ENCODE measurements at places on chromosomes 7 and 10.

DNA sequence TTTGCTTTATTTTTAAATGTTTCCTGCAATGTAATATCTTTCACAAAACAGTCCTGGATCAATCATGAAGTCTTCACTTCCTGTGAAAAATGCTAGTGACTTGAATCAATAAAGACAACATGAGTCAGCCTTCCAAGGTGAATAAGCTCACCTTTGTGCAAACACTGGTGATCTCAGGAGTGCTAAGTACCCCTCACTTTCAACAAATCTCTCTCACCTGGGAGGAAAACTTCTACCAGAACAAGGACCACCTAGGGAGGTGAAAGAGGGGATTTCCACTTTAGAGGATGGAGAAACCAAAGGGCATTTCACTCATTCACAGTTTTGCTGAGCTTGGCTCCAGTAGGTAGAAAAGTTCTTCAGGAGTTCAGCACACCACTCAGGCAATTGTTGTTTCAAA, 64.8 kb downstream of the CALD1 start:
- no peak for DNase-seq

DNA sequence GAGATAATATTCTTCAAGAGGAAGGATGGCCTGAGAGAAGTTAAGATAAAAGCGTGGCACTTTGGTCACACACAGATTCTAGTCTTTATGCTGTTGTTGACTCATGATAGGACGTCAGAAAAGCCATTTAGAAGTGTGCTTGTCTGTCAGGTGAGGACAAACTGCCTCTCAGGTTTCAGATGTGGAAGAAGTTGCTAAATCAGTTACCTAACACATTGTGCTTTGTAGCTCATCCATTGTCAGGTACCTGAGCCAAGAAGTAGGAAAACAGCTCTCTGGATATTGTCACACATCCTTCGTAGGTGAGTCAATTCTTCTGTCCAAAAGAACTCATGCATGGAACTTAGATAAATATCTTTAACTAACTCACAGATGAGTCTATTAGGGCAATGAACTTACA, 49.5 kb upstream of the PHYHIPL start:
- no peak for DNase-seq

DNA sequence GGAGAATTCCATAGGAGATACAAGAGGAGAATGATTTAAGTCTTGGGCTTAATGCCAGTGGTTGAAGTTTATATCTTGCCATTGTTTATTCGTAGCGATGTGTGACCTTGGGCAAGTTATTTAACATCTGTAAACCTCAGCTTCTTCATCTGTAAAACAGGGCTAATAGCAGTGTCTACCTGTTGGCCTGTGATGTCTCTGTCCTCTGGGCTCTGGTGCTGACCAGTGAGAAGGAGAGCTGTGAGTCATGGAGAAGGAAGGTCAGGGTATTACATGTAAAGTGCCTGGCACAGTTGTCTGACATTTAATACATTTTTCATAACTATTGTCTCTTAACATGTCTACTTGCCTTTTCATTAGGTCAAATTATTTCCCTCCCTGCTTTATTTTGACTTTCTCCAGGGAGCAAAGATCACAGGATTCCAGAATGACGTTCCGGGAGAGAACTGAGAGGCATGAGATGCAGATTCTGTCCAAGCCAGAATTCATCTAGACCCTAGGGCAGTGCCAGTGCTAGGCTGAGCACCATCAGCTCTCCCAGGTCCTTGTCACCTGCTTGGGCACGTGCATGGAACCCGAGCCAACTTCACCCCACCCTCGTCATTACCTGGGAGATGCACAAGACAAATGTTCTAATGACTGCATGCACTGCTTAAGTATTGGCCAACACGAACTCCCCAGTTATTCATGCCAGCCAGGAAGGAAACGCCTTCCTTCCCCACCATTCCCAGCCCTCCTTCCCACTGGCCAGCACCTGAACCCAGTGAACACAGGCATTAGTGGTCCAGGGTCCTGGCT, 187.9 kb downstream of the DPY19L1 start:
- DNase-seq, result no peak

DNA sequence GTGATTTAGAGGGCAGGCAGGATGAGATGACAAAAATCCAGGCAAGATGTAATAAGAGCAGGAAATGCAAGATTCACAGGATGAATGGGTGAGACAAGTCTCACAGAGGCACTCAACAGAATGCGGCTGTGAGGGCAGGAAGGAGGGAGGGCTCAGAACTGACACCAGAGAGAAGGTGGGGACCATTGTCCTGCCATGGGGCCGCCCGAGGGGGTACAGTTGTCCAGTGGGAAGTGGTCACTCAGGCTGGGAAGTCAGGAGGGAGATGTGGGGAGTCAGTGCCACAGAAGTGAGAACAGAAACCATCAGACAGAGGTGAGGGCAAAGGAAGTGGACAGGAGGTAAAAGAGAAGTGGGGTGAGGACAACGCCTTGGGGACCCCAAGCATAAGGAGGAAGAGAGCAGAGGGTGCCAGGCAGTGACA, 8.9 kb downstream of the HIP1 start:
- no peak for DNase-seq

GRCh38 chr10:104429846-104430245, 76.2 kb downstream of the CFAP58 start:
- no peak for DNase-seq

DNA sequence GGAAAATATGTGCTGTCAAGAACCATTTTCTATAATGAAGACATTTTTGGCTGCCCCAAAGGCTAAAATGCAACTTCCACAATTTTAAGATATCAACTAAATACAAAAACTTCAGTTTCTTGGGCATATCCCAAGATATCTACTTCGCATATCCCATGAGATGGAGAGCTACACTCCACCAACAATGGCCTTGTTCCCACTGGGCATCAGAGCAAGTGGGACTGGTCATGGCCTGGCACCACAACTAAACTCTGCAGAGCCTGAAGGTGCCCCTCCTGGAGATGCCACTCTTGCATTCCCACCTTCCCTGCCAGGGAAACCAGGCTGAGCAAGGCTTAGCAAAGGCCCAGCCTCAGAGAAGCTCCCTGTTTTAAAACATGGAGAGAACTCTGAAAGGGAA, 75.8 kb upstream of the LRRC17 start:
- no peak for DNase-seq

GRCh38 chr10:1097436-1097835, 41.3 kb downstream of the WDR37 start:
- no peak for DNase-seq

GRCh38 chr10:125472010-125472607, 210.9 kb downstream of the TEX36 start:
- no peak for DNase-seq

DNA sequence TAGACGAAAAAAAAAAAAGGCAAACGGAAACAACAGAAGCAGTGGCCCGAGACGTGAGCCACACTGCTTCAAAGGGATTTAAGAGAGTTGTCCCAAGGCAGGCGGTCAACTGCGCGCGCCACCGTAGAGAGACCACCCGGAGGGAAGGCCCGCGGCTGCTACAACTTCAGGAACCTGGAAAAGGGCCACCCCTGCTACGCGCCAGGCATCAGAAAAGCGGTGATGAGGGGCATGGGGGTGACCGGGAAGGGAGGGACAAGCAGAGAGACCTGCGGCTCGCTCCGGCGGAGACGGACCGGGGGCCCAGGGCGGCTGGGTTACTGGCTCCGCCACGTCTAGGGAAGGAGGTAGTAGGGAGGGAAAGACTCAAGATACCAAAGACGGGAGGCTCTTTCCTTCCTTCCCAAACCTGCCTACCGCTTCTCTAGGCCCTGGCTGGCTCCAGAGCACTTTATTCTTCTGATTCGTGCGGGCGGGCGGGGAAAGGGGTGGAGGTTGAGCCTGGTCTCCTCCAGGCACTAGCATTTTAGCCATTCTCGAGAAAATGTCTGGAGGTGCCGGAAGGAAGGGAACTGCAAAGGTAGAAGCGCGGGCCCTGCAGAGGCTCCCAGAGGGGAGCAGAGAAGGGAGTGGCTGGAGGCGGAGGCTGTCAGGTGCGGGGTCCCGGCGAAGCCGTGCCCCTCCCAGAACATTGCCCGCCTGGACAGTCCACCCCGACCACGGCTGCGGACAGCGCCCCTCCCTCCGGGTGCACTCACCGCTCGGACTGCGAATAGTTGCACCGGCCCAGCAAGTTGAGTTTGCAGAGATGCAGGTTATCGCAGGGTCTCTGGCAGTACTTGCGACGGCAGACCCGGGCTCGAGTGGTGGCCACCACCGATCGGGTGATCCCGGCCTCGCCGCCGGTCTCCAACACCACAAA, 993 bp downstream of the ZC3HAV1 start:
- DNase-seq, result no peak

GRCh38 chr7:140719721-140720120, 23.2 kb downstream of the NDUFB2 start:
- DNase-seq, result no peak

- no peak for DNase-seq
These were observed 39.4 kb downstream of the ADRB1 start for GRCh38 chr10:114083040-114083439.

GRCh38 chr10:49500412-49500811, 38.5 kb downstream of the ERCC6 start:
- no peak for DNase-seq

DNA sequence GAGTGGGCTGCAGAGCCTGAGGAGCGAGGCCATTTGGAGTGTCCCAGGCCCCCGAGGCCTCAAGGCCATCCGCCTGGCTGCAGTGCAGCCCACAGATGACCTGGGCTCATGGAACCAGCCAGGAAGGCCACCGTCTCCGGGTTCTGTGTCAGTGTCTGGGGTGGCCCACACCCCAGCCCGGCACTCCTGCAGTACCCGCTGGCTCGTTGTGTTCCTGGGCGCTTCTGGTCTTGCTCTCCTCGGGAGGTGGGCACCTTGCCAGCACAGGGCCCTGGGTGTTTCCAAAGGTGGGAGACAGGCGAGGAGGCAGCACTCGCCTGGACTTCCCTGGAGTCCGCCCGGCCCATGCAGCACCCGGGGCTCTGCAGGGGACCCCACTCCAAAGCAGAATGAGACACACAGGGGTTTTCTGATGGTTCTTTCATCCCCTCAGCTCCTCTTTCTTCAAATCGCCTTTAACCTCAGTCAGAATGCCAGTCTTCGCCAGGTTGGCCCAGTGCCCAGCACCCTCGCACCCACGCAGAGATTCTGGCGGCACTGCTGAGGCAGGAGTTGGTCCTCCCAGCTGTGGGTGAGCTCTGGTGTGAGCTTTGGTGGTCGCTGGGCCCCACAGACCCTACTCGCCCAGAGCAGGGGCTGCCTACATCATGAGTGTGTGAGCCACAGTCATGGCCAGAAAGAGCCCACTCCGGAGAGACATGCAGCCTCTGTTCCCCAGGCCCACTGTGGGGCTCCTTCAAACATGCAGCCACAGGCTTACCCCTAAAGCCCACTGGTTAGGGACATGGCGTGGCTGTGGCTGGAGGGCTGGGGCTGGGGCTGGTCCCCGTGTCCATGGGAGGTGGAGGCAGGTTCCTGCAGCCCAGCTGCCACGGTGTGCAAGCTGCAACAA, 155.7 kb downstream of the EBF3 start:
- no peak for DNase-seq

DNA sequence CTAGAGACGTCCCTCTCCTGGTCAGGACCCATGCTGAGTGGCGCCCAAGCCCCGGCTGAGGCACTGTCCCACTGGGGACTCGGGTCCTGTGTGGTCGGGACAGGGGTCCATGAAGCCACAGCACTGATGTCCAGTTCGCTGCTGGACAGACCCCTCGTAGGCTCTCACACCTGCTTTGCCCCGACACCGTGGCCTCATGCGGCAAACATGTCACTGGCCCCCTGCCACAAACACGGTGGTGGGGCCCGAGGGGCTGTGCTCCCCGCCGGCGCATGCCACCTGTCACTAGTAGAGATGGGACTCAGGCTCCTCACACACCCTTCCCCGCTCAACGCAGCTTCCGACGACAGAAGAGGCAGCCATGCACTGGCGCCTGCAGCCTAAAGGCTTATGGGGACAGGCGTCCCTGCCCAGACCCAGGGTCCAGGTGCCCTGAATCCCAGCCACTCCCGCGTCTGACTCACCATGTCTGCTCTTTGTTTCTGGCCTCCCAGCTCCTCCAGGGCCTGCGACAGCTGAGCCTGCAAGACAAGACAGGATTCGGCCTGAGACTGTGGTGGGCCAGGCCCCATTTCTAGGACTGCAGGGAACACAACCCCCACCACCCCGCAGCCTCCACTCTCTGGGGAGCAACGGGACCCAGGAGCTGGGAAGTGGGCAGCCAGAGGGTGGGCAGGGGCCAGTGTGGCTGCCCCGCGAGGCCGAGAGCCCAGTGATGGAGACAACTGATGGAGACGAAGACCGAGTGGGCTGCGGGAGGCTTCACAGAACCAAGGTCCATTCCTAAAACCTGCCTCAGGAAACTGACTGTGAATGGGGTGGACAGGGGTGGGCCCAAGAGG, 230.9 kb downstream of the MAD1L1 start:
- no peak for DNase-seq

DNA sequence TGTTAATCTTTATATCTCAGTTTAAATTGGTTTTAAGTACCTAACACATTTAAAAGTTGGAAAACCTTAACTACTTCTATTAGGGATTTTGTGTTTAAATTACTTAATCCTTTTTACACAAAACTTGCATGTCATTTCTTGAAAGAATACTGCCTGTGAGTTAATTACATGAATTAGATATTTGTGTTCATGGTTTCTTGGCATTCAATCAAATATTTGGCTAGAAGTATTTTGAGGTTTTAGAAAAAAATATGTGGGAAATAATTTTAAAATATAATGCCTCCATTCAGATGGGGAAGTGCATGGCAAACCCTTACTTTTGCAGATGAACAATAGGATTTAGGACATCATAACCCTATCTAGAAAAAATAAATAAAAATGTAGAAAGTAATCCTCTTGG, 186.5 kb upstream of the SEMA3E start:
- no peak for DNase-seq

DNA sequence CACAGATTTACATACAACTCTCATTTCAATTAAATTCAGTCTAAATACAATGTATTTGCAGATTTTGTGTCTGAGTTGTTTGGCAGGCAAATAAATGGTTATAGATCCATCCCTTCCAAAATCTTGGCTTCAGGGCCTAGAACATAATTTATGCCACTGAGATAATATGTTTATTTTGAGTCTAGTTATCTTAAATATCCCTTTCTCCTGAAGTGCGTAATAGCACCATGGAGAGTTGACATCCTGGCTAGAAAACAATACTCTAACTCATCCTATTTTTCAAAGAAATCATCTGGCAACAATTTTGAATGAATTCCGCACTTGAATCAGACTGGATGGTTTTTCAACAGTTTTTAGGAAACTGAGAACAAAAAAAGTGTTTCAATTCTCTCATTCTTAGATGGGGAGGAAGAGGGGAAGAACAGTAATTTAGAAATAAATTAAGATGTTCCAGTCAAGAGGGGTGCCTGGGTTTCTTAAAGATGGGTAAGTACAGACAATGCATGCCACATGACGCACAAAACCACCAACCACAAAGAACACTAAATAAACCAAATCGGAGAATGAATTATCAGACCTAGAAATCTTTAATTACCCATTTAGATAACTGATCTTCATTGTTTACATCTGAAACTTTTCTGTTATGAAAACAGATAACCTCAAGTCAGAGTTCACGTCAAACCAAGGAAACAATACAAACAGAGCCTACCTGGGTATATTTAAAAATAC, 228.7 kb upstream of the PTN start:
- no peak for DNase-seq

DNA sequence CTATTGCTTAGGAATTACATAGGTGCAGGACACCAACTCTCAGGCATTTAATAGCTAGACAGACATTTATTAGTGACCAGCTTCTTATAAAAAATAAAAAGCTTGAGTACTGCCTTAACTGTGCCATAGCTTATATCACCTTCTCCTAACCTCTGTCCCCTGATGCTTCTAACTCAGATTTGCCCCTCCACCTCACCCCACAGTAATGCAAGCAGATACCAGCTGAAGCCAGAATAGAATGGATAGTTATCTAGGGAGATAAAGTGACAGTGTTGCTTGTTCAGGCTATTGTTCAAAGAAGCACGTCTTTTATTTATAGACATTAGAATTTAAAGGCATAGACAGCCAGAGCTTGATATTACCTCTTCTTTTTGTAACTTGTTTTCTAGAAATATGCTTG, 99.6 kb upstream of the GLCCI1 start:
- no peak for DNase-seq

Measured in T-helper 9 cell (primary cell).